Epithelial cell of umbilical artery (primary cell): ENCODE measurements at places on chromosomes 1 and 21. TPM values are rescaled to one million over a fixed set of nuclear protein-coding genes. Genes with fewer than 3 reads are reported as not detected.

The HIVEP3 gene
- 0.61 and 1.6 TPM in 2 replicates for total RNA-seq

The PLEKHN1 gene
- 0.30 and 0.32 TPM in 2 replicates for total RNA-seq

The LYSMD1 gene
- 2.6 and 4.4 TPM in 2 replicates for total RNA-seq

The LCE2B gene
- total RNA-seq: not detected in 2 replicates

The SYT11 gene
- total RNA-seq: 29.9 and 41.5 TPM in 2 replicates

The MAP3K21 gene
- 0.65 and 1.2 TPM in 2 replicates for total RNA-seq

The PROK1 gene
- not detected in 2 replicates for total RNA-seq

The OR2T2 gene
- total RNA-seq: not detected in 2 replicates

The TMIGD3 gene
- total RNA-seq: 0.32 TPM in 1 of 2 replicates, not detected in the other

The HES3 gene
- not detected in 2 replicates for total RNA-seq

The NPR1 gene
- 2.6 and 6.7 TPM in 2 replicates for total RNA-seq

The JAM2 gene
- 0.15 and 0.65 TPM in 2 replicates for total RNA-seq

The CYP4Z1 gene
- not detected in 2 replicates for total RNA-seq

The PTAFR gene
- total RNA-seq: under 0.01 TPM in 2 replicates

The DLGAP3 gene
- under 0.01 TPM in 1 of 2 replicates, not detected in the other for total RNA-seq

The DNALI1 gene
- total RNA-seq: 0.65 and 1.2 TPM in 2 replicates

The PLA2G2F gene
- total RNA-seq: not detected in 2 replicates

The AIRE gene
- total RNA-seq: under 0.01 and 0.15 TPM in 2 replicates

The MSTO1 gene
- total RNA-seq: 15.9 and 25.2 TPM in 2 replicates

The C1orf94 gene
- total RNA-seq: not detected in 2 replicates

The OR2L8 gene
- under 0.01 and 0.30 TPM in 2 replicates for total RNA-seq

The SMPDL3B gene
- total RNA-seq: 0.15 and 0.32 TPM in 2 replicates

The C1orf116 gene
- not detected in 2 replicates for total RNA-seq

The HSD17B7 gene
- total RNA-seq: 23.7 and 32.1 TPM in 2 replicates

The SLC35F3 gene
- total RNA-seq: not detected in 2 replicates

The ACTL8 gene
- under 0.01 TPM in 1 of 2 replicates, not detected in the other for total RNA-seq

The S100A7A gene
- total RNA-seq: not detected in 2 replicates

The B4GALT3 gene
- total RNA-seq: 18.5 and 19.8 TPM in 2 replicates

The RCSD1 gene
- under 0.01 and 0.15 TPM in 2 replicates for total RNA-seq

The KCNH1 gene
- total RNA-seq: not detected in 2 replicates

The OPRD1 gene
- not detected in 2 replicates for total RNA-seq

The TMEM125 gene
- not detected in 2 replicates for total RNA-seq

The WNT4 gene
- total RNA-seq: under 0.01 and 0.15 TPM in 2 replicates

The C1orf185 gene
- not detected in 2 replicates for total RNA-seq
